ENCODE measurements at places on chromosomes 6 and 20.

DNA sequence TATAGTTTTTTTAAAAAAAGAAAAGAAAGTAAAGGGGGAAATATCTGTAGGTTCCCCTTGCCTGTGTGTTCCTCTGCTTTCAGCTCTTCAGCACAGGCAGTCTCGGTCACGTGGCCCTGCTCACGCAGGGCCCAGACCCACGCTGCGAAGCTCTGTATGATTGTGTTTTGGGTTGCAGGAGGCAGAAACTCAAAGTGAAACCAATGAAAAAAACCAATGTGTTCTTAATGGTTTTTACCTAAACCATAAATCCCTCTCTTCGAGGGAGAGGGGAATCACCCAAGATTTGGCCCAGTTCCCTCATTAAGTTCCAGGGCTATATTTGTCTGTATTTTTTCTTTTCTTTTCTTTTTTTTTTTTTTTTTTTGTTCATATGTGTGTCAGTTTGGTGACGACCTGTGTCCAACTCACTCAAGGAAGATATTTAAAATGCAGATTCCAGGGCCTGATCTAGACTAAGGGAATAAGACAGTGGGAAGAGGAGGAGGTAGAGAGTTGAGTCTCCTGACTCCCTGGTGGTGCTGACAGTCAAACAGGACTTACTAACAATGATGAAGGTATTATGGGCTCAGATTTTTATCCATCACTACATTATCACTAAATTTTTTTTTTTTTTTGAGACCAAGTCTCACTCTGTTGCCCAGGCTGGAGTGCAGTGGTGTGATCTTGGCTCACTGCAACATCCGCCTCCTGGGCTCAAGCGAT lies 33.8 kb upstream of the RREB1 start:
- DNase-seq: no peak

GRCh38 chr6:137700751-137701477 lies 166.1 kb upstream of the TNFAIP3 start:
- no peak for DNase-seq

GRCh38 chr6:43211955-43212354 lies 17.3 kb downstream of the DNPH1 start:
- no peak for DNase-seq

DNA sequence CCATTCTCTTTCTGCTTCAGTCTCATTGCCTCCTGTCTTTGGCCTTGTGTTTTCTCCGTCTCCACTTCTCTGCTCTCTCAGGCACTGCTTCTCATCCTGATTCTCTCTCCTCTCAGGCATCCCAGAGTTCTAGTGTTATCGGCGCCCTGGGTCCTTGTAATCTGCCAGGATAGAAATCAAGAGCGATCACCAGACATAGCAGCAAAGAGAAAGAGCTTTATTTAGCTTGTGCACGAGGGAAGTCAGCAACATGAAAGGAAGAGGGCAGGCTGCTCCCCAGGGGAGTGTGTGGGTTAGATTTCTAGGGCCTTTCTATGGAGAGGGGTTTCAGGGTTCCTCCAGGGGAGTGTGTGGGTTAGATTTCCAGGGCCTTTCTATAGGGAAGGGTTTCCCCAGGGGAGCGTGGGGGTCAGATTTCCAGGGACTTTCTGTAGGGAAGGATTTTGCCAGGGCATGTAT lies 32.5 kb downstream of the SUN5 start:
- no peak for DNase-seq

DNA sequence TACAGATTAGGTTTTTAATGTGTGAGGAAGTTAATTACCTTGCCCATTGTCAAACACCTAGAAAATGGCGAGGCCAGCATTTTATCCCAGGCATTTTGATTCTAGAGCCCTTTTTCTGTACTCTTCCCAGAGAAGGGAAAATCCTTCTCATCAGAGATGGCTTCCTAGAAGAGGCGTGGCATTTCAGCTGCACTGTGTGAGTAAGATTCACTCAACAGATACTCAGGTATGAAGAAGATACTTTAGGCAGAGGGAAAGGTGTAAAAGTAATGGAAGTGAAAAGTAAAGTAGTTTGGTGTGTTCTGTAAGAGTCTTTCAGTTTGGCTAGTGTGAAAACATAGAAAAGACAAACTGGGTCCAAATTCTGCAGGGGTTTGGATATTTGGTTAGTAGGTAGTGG lies 113.8 kb downstream of the MAP3K4 start:
- DNase-seq: no peak

DNA sequence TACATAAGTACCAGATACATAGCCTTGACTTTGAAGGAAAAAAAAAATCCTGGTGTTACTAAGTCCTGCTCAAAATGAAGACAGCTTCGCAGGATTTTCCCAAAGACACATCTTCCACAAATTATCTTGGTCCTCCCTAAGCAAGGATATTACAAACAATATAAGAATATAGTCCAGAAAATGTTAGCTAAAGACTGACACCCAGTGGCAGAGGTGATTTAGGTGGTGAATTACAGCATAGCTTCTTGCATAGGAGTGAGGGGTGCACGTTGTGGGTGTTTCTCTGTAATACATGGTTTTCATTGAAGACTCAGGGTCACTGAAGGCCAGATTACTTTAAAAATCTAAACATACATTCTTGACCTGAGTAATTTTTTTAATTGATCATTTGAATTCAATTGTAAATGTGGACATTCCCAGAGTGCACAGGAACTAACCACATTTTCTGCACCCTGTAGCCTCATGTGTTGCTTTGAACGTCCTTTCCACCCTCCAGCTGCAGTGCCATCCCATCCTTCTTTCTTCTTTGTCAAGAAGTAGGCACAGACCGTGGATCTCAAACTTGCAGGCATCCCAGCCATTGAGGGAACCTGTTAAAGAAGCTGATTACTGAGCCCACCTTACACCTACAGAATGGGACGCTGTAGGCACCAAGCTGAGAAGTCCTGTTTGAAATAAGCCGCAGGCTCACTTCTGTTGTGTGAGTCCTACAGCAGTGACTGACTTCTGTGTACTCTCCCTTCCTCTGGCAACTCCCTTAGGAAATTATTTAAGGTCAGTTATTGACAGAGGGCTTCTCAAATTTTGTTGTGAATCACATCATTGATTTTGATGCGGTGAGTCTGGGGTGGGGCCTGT lies 102.6 kb downstream of the PERP start:
- no peak for DNase-seq

- no peak for DNase-seq
Observed at GRCh38 chr6:7805078-7805849, 79.4 kb downstream of the BMP6 start.

- DNase-seq: no peak
Observed at GRCh38 chr6:117389227-117390057, 36.3 kb downstream of the ROS1 start.

GRCh38 chr20:56518721-56519398 lies 5.7 kb upstream of the FAM209A start:
- no peak for DNase-seq

DNA sequence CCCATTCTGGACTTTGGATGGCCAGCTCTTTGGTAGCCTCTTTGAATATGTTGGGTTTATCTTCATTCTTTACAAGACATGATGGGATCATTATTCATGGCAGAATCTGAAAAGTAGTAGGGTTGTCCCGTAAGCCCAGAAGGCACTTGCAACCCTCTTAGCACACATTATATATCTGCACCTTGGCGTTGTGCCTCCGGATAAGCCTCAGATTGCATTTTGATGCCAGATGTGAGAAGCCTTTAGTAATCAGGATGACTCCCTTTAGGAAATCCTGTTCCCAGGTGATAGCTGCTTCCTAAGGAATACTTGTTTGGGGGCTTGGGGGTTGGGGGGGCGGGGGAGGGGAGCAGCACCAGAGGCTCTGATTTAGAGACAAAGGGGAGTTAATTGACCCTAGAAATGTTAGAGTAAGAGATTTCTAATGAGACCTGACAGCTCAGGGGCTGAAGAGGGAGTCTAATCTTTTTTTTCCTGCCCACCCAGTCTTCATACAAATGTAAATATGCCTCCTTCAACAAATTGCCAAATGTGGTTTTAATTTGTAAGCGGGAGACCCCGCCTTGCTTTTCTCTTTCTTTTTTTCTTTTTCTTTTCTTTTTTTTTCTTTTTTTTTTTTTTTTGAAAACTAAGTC lies 55.1 kb downstream of the JAG1 start:
- DNase-seq: no peak

DNA sequence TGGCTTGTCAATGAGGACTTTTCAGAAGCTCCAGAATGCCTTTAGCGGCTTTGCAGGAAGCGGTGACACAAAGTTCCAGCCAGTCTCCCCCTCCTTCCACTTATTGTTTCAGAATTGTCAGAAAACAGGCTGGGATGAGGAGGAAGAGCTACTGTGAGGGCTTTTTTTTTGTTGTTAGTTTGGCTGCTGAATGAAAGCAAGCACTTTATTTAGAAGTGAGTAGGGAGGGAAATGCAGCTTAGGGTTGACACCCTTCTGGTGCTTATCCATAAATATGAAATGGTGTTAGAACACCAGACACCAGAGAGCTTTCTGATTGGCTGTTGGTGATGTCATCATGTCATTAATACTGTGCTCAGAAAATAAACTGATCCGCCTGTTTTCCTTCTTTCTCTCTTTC lies 251.5 kb downstream of the SOX4 start:
- no peak for DNase-seq

DNA sequence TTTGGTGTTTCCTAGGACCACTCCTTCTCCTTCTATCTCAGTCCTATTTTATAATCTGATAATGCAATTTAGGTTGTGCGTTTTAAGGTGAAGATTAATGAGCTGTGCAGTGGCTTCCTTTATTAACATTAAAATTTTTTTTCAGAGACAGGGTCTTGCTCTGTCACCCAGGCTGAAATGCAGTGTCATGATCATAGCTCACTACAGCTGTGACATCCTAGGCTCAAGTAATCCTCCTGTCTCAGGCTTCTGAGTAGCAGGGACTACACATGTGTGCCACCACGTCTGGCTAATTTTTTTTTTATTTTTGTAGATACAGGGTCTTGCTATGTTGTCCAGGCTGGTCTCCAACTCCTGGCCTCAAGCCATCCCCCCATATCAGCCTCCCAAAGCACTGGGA lies 53.0 kb upstream of the DSP start:
- no peak for DNase-seq

DNA sequence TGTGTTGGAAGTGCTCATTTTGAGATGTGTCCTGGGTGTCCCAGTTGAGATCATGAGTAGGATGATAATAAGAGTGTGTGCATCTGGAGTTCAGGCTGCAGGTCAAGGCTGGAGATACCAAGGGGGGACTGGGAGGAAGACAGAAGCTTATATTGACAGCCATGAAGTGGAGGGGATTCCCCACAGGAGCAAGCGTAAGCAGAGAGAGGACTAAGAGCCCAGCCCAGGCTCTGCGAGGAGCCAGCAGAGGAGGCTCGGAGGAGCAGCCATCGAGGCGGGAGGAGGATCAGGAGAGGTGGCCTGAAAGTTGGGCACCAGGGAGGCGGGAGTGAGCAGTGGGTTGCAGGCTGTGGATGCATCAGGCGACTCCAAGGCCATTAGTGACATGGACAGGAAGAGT lies 116.2 kb downstream of the SLC24A3 start:
- DNase-seq: no peak

- DNase-seq: no peak
Observed at GRCh38 chr20:38406476-38406875, 28.7 kb downstream of the SNHG17 start.

- DNase-seq: no peak
Observed at GRCh38 chr6:167770291-167770955, 56.3 kb upstream of the AFDN start.

GRCh38 chr20:6468423-6469116 lies 298.9 kb upstream of the BMP2 start:
- no peak for DNase-seq

DNA sequence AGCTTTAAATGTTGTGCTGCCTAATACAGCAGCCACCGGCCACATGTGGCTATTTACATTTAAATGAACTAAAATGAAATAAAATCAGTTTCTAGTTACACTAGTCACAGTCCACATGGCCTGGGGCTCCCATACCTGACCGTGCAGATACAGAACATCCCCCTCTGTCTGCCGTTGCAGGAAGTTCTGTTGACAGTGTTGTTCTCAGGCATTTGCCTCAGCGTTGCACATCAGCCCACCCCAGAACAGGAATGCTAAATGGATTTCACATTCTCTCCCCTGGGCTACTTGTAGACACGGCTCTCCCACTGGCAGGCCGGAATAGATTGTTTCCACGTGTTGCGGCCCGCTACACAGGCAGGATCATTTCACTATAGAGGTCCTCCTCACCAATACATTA lies 26.3 kb downstream of the JAG1 start:
- DNase-seq: no peak

DNA sequence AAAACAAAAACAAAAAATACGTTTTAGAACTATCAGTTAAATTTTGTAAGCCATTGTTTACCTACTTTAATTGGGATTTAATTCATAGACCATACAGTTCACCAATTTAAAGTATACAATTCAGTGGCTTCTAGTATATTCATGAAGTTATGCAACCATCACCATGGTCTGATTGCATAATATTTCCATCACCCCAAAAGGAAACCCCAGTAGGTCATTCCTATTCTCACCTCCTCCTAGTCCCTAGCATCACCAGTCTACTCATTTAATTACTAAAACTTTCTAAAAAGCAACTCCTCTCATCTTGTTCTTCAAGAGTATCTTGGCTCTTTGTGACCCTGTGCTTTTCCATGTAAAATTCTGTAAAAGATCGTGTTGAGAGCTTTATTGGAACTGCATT lies 60.2 kb downstream of the ASXL1 start:
- no peak for DNase-seq

GRCh38 chr6:27986928-27987725 lies 30.1 kb downstream of the OR2B6 start:
- no peak for DNase-seq

- no peak for DNase-seq
Observed at GRCh38 chr6:119541132-119541905, 191.8 kb upstream of the MAN1A1 start.

- DNase-seq: no peak
Observed at GRCh38 chr20:51562332-51563173, 20.0 kb upstream of the NFATC2 start.

DNA sequence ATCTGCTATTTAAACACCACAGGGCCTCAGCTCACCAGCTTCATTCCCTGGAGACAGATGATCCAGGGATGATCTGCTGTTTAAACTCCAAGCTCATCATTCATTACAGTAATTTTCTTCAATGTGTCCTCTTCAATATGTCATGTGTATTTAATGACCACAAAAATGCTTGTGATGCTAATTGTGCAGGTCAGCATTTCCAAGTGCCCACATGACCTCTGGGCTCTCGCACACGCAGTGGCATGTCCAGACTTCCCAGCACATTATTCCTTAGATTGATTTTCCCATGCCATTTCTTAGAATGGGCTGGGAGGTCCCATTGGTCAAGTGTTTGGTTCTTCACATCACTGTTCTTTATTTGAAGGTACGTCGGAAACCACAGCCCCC lies 434.4 kb downstream of the HAO1 start:
- no peak for DNase-seq

Data from stimulated activated CD4-positive, alpha-beta T cell treated with anti-CD3 and anti-CD28 coated beads, Interleukin-1b, Interleukin-23, amount 100 ng/mL, for 1 hour (primary cell).